ENCODE measurements at places on chromosomes 2 and 18.
A peak's percentile ranks its signal among the peaks of the same experiment; 100 is the strongest.

DNA sequence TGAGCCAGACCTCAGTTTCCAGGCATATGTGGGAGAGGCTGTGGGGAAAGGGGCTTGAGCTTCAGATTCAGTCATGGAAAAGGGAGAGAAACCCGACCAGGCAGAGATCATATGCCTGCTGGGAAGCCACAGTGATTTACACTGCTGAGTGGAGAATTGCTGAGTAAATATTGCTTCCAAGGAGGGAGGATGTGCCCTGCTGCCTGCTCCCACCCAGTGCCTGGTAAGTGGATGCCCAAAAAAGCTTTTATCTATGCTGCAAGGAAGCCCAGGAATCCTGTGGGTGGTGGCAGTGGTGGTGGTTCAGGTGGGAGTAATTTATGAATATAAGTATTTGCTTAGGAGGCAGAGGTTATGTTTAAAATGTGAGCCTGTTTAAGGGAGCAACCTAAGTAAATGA lies 39.5 kb downstream of the INO80C start:
- no peak for DNase-seq

DNA sequence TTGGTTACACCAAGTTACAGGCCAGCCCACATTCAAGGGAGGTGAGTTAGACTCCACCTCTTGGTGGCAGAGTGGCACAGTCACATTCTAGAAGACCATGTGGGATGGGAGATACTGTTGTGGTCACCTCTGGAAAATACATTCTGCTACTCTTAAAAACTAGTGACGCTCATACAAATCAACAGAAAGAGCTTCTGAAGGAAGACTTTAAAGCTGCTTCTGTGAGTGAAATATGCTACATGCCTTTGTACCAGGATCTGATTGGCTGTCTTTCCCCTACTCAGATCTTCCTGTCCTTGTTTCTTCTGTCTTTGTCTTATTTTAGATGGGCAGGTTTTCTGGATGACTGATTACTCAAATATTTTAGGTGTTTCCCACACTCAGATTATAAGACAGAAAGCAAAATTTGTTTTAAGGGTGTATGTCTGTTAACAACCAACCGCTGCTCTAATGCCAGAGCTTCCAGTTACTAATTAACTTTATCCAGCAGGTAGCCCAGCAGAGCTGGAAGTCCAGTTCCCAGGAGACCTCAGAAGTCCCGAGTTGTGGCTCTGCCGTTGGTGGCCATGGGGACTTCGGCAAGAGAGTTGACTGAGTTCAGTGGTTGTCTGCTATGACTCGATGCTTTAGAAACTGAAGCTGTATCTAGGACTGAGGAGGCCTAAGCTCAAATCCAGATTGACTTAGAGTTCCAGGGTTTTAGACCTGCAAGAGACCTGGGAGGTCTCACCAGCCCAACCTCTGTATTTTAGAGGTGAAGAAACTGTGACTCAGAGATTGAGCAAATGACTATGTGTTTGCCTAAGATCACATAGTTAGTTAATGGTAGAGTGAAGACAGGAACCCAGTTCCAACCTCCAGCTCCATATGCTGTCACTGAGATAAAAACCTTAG lies 7.4 kb downstream of the IL1R2 start:
- DNase-seq: no peak

GRCh38 chr2:46615555-46615954 lies 136.2 kb downstream of the TMEM247 start:
- no peak for DNase-seq

- peak; percentile 4 for DNase-seq
These were observed 30.3 kb downstream of the ALMS1 start for GRCh38 chr2:73415906-73416305.

GRCh38 chr2:208686665-208687064 lies 280.1 kb downstream of the PTH2R start:
- no peak for DNase-seq

- no peak for DNase-seq
These were observed 28.9 kb downstream of the EIPR1 start for GRCh38 chr2:3348767-3349166.

GRCh38 chr18:10164271-10165071 lies 250.7 kb downstream of the VAPA start:
- no peak for DNase-seq

- no peak for DNase-seq
These were observed 49.5 kb upstream of the KIDINS220 start for GRCh38 chr2:8886876-8887275.

GRCh38 chr2:33091541-33092123 lies 144.9 kb downstream of the LTBP1 start:
- DNase-seq: no peak

GRCh38 chr2:60719331-60719730 lies 36.7 kb upstream of the PAPOLG start:
- DNase-seq: no peak

- no peak for DNase-seq
These were observed 3.4 kb downstream of the DIPK1C start for GRCh38 chr18:74453642-74454198.

DNA sequence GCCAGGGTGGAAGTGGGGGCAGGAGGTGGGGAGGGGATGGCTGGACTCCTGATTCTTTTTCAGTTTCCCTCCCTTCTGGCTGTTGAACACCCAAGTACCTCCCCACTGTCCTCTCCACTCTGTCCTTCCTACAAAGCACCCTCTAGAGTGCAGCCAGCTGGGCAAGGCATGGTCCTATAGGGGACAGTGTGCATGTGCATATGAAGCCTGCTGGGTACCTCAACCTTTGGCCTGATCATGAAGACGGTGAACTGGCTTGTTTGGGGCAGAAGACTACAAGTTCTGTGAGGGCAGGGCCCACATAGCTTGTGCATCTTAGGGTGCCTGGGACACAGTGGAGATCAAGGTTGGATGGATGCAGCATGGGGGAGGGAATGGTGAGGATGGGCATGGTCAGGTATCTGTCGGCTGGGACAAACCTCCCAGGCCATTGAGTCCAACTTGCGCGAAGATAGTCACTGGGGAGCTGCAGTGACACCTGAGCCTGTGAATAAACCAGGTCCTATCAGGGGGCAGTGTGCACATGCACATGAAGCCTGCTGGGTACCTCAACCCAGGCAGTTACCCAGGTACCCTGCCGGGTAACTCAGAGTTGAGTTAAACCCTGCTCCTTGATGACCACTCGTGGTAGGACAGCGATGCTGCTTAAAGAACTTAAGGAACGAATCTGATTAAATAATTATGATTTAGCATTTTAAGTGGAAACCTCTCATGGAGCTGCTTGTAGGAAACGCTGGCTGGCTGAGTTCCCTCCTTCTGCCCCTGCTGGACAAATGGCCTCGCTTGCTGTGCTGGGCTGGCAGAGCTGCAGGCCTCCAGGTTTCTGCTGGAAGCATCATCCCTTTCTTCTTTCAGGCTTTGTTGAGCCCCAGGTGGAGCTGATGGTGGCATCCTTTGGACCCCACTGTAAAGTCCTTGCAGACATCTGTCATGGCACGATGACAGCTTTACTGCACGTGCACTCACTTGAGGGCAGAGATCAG lies 84.0 kb downstream of the POLR1A start:
- DNase-seq: no peak

DNA sequence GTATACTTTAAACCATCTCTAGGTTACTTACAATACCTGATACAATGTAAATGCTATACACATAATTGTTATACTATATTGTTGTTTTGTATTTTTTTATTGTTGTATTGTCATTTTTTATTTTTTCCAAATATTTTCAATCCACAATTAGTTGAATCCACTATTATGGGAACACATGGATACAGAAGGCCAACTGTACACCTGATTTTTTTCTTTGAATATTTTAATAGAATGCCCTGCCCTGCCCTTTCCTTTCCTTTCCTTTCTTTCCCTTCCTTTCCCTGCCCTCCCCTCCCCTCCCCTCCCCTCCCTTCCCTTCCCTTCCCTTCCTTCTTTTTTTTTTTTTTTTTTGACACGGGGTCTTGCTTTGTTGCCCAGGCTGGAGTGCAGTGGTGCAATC lies 120.2 kb downstream of the SLC4A3 start:
- no peak for DNase-seq

GRCh38 chr2:47255794-47256193 lies 100.7 kb upstream of the STPG4 start:
- no peak for DNase-seq

DNA sequence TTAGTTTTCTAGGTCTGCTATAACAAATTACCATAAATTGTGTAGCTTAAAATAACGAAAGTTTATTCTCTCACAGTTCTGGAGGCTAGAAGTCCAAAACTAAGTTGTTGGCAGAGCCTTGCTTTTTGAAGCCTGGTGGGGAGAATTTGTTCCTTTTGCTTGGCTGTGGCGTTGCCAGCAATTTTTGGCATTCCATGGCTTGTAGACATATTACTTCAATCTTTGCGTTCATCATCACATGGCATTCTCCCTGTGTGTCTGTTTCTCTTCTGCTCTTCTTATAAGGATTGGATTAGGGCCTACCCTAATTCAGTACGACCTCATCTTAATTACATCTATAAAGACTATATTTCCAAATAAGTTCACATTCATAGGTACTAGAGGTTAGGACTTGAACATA lies 217.7 kb downstream of the MBD5 start:
- no peak for DNase-seq

DNA sequence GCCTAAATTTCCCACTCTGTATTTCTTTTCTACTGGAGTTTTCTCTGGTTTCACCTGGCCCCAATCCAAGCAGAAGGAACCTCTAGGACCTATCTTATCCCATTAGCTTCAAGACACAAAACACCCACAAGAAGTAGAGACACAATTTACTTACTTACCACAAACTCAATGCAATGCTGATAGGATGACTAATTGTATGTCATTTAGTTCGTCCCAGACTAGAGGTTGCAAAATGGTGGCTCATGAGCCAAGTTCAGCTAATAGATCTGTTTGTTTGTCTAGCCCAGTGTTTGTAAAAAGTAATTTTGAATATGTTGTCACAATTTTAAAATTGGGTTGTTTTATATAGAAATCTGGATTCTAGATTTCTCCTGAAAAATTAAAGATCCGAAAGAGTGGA lies 34.7 kb upstream of the ZSWIM2 start:
- peak; percentile 28 for DNase-seq

DNA sequence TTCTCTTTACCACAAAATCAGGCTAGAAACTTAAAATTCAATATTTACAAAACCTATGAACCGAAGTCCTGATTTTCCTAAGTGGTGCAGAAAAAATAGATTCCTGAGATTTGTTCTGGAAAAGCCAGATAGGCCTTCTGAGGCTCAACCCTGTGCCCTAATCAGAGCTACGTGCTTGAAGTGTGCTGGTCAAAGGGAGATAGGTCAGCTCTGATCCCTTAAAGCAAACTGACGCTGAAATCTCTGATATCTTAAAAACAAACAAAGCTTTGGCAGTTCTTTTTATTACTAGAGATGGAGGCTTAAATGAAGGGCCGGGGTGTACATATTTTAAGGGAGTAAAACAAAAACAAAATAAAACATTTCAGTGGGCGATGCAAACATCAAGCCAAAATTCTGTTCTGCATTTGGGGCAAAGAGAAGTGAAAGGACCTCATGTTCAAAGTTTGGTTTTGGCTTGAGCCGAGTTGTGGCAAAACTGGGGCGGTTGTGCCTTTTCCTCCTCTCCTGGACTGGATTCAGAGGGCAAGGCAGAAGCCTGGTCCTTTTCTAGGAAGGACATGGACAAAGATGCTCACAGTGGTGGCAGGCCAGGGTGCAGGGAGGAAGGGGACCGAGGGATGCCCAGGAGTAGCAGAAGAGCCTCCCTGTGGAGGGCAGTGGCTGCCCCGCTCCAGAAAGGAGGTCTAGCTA lies 295.0 kb downstream of the CDCA7 start:
- no peak for DNase-seq

DNA sequence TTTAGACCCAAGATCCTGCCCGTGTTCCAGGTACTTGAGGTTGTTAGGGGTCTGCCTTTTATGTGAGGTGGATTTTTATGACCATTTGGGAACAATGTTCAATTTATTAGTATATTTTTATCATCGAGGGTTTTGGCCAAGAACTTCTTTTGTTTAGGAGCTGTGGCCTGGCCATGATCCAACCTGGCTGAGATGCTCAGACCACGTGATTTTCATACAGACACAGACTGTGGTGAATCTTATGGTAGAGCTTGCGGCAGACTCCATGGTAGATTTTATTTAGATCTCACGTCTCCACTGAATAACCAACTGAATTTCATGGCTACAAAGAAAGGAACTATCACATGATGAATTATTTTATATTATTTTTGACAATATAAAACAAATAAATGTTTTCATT lies 405.5 kb upstream of the VWC2L start:
- peak; percentile 8 for DNase-seq

DNA sequence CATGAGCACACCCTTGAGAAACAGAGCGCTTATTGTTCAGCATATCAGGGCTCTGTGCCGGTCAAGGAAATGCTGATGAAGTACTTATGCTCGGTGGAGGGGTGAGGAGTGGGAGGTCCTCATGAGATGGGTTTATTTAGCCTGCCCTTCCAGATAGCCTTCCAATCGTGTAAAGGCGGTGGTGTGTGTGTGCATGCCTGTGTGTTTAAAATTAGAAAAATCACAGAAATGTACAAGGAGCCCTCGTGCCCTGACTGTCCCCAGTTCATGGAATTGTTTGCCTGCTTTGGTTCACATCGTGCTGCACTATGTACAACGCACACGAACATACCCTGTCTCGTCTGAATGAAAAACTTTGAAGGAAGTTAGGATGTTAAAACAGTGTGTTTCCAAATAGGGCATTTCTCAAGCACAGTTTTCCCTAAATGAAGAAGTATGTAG lies 158.6 kb downstream of the AQP4 start:
- DNase-seq: no peak

DNA sequence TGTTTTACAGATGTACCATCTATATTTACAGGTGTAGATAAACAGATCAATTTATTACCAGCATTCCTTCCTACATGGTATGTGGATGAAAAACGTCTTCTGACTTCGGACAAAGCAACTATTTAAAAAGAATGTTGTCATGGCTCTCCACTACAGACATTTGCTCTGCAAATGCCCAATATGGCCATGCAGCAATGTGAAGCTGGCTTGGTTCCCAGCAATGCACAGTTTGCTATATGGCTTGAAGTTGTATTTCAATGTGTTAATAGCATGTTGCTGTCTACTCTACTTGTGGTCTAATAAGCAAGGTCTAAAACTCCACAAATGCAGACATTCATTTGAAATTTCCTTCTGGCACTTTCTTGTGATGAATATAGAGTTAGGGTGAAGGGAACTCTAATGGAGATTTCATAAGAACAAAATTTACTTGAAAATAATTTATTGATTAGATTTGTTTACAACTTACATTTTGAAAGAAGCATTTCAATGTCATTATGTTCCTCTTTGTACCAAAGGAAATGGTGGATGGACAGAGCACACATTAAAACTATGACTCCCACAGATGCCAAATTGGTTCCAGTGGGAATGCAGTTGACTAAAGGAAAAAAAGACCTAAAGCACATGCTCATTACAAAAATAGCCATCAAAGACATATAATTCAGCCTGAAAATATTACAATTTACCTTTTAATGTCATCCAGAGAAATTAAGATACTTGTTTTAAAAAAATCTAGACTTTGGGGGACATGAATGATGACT lies 234.0 kb downstream of the DYM start:
- no peak for DNase-seq

- DNase-seq: no peak
These were observed 131.6 kb downstream of the CCDC85A start for GRCh38 chr2:56315376-56315775.

GRCh38 chr2:21452678-21453077 lies 328.9 kb downstream of the TDRD15 start:
- no peak for DNase-seq
